SK-N-DZ (cell line): ENCODE measurements at places on chromosomes 6 and 20.

DNA sequence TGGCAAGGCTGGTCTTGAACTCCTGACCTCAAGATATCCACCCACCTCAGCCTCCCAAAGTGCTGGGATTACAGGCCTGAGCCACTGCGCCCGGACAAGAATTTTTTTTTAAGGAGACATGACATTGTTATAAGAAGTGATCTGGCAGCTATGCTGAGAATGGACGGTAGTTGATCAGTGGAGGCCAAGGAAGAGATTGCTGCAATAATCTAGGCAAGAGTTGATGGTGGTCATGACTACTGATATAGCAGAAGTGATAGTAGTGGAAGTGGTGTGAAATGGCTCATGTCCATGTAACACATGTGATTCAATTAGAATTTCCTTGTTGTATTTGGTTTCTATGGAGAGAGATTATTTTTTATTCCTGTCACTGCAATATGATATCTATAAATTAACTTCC lies 125.3 kb upstream of the CCN2 start:
- no peak for DNase-seq

- peak; percentile 29 for DNase-seq
Measured at GRCh38 chr20:14597206-14597715, 259.8 kb upstream of the FLRT3 start.

DNA sequence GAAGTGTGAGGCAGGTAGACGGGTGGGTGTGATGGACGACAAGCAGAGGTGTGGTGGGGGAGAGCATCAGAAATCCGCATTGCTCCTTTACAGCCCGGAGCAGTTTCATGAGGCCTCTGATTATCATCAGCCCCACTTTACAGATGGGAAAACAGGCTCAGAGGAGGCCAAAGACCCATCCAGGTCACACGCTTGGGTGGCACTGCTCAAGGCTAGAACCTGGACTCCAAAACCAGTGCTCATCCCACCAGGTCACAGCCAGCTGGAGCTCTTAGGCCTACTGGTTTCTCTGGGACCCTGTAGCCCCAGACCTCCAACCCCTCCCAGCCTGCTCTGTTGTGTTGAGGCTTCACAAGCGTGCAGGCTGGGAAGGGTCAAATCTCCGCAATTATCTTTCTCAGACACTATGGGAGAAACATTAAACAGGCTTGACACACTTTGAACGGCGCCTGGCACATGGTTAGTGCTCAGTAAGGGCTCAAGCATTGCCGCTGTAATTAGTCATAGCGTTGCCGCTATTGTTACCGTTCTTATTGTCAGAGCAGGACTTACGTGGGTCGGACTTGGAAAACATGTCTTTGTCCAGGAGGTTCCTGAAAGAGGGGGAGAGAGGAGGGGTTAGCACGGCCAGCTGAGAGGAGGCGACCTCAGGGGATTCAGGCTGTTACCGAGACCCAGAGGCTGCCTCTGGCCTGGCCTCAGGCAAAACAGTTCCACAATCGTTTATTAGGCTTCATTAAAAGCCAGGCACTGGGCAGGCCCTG lies 16.6 kb downstream of the CPNE5 start:
- peak; percentile 36 for DNase-seq

DNA sequence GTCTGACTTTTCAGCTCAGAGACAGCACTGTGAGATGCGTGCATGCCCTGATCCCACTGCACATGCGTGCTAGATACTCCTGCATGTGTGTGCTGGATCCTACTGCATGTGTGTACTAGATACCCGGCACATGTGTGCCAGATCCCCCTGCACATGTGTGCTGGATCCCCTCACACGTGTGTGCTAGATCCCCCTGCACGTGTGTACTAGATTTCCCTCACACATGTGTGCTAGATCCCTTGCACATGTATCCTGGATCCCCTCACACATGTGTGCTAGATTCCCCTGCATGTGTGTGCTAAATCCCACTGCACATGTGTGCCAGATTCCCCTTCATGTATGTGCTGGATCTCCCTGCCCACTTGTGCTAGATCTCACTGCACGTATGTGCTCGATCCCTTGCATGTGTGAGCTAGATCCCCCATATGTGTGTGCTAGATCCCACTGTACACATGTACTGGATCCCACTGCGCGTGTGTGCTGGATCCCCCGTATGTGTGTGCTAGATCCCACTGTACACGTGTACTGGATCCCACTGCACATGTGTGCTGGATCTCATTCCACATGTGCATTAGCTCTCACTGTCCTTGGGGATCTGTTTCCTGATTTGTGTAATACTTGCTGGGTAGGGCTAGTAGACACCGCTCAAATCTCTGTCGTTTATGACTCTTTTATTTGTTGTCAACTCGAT lies 214.6 kb downstream of the SMOC2 start:
- DNase-seq = no peak

DNA sequence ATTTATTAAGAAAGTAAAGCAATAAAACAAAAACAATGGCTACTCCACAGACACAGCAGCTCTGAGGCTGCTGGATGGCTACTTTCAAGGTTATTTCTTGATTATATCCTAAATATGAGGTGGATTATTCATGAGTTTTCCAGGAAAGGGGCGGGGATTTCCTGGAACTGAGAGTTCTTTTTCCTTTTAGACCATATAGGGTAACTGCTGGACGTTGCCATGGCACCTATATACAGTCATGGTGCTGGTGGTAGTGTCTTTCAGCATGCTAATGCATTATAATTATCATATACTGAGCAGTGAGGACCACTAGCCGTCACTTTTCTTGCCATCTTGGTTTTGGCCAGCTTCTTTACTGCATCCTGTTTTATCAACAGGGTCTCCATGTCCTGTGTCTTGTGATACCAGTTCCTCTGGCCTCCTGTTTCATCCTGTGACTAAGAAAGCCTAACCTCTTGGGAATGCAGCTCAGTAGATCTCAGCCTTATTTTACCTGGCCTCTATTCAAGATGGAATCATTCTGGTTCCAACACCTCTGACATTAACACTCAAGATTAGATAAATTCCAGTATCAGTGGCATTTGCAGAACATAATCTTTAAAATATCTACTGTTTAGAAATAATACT lies 32.3 kb upstream of the TRDN start:
- no peak for DNase-seq

- DNase-seq = no peak
Measured at GRCh38 chr20:53346335-53346648, 247.3 kb downstream of the ZNF217 start.

- no peak for DNase-seq
Measured at GRCh38 chr6:43763812-43764522, 6.0 kb upstream of the VEGFA start.

DNA sequence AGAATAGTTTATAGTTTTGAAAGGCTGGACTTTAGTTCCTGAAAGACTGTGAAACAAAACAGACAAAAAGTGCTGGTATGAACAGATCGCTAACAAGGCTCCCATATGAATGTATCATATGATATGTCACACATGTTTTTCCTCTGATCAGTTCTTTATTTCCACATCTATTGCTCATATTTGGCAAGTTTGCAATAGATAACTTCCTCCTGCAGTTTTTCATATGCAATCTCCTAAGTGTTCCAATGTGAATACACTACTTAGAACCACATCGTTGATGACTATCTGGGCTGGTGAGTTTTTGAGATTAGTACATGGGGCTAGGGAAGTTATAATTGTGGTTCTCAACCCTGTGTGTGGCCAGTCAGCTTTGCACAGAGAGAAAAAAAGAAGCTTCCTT lies 23.1 kb downstream of the CRYBG1 start:
- DNase-seq = no peak

DNA sequence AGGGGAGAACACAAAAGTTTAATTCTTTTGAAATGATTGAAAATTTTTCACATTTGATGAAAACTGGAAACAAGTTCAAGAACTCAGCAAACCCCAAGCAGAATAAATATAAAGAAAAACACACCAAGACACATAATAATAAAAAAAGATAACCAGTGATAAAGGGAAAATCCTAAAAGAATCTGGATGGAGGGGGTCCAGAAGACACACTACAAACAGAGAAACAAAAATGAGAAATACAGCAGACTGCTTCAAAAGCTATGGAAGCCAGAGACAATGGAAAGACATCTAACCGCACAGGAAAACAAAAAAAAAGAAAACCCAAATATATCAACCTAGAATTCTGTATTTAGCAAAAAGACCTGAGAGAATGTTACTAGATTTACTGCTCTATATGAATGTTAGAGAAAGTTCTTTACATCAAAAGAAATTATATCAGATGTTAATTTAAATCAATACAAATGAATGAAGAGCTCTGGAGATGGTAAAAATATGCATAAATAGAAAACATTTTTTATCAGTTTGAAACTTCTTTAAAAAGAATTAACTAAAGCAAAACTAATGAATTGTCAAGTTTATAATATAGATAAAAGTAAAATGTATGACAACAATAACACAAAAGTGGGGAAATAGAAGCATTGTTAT lies 310.7 kb upstream of the PREP start:
- no peak for DNase-seq

DNA sequence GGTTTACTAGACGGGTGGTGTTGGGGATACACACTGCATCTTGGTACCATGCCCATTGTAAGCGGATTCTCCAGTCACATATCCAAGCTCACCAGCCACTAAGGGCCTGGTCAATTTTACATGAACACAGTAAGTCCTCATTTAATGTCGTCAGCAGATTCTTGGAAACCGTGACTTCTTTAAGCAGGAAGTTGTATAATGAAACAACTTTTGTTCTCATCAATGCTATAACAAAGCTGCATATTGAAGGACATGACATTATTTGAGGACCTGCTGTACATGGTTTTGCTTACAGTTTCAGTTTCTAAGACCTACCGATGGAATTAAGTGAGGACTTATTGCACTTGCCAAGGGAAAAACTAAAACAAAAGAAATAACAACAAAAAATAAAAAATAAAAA lies 295.6 kb downstream of the SYNE1 start:
- no peak for DNase-seq

GRCh38 chr6:112081569-112081968 lies 5.7 kb downstream of the TUBE1 start:
- peak; percentile 22 for DNase-seq

DNA sequence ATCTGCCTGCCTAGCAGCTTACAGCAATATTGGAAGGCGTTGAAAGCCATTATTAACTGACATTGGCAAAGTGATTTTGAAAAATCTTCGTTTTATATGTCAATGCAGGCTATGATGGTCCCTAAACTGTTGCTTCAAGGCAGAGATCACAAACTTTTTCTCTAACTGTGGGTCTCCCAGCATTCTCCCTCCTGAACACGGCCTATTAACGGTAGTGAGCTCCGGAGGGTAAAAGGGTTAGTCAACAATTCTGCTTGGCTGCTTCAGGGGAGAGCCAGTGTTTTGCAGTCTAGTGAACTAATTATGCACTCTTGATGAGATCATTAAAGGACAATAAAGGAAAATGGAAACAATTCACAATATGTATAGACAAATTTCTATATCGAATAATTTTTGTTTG lies 261.8 kb upstream of the QKI start:
- DNase-seq = no peak

GRCh38 chr6:31657406-31658157 lies 1.9 kb downstream of the APOM start:
- DNase-seq = no peak

- DNase-seq = no peak
Measured at GRCh38 chr6:46893648-46894047, 28.1 kb downstream of the ADGRF5 start.

- no peak for DNase-seq
Measured at GRCh38 chr20:33609504-33609903, 52.6 kb upstream of the C20orf144 start.

DNA sequence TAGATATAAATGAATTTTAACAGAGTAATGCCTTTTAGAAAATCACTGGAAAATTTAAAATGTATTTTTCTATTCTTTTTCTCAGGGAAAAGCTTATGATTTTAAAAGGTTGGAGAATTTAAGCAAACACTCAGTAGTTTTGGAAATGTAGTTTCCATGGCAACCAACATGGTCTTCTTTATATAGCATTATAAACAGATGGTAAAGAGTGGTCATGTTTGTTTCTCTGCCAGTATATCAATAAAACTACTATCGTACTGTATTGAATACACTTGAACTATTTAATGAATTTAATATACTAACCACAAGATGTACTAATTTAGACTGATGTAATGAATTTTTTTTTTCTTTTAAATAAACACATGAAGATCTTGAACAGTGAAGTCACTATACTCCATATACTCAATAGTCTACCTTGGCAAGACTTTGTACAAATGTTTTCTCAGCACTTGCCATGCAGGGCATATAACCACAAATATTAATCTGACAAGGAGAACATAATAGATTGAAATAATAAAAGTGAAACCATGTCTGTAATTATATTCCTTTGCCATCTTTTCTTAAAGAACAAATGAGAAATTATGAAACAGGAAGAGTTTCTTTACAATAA lies 105.5 kb downstream of the PDSS2 start:
- no peak for DNase-seq

DNA sequence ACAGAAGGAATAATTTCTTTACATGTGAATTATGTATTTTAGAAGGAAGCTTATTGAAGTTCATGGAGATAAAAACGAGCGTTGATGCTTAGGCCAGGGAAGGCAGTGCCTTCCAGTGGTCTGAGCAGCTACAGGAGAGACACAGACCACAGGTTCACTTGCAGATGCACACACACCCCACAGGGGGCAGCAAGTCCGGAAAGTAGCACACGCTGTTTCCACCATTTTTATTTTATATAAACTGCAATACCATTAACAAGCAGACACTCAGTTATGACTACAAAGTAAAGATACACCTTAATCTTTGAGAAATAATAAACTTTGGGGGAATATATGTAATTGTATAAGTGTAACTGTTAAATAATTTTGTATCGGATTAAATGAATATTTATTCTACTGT lies 13.5 kb upstream of the DACT2 start:
- no peak for DNase-seq

DNA sequence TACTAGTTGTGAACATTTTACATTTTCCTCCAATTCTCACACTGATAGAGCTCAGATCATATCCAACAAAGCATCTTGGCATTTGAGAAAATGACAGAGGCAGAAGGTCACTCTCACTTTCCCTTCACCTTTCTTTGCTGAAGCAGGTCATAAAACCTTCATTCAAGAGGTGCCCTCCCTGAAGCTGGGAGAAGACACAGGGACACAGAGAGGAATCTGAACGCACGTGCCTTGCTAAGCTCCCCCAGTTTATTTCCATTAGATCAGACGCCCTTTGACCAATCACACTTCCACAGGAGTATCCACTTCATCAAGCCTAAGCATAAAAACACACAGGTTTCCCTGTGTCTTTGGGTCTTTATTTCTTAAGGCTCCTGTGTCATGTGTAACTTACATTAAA lies 9.2 kb upstream of the MBOAT1 start:
- DNase-seq = no peak

GRCh38 chr6:139765825-139766285 lies 391.4 kb upstream of the CITED2 start:
- DNase-seq = no peak

GRCh38 chr20:1929460-1929859 lies 34.3 kb downstream of the SIRPA start:
- no peak for DNase-seq

GRCh38 chr6:12262236-12263061 lies 27.7 kb upstream of the EDN1 start:
- no peak for DNase-seq
